Smooth muscle cell of the brain vasculature (primary cell): ENCODE measurements at places on chromosomes 4 and X.

GRCh38 chrX:11180571-11180970 lies 69.4 kb downstream of the HCCS start:
- no peak for DNase-seq

- no peak for DNase-seq
These were observed 192.4 kb upstream of the RASGEF1B start for GRCh38 chr4:81664079-81664478.

GRCh38 chrX:3549411-3549911 lies 164.0 kb downstream of the PRKX start:
- DNase-seq, result no peak

DNA sequence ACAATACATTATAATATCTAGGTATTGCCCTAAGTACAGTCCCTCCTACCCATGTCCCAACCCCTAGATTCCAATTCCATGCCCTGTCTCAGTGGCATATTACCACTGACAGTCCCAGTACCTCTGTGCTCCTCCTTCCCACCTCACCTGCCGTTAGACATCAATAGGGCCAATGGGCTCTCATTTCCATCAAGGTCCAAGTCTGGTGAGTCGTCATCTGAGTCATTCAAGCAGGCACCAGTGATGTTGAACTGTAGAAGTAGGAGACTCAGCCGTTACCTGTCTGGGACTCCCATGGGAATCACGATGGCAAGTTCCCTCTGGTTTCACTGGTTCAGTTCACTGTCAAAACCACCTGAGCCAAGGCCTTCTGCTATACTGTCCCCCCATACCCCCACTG lies 51.7 kb downstream of the PHF8 start:
- DNase-seq, result no peak

GRCh38 chr4:43244688-43245382 lies 352.3 kb downstream of the GRXCR1 start:
- no peak for DNase-seq

GRCh38 chr4:33425936-33426335 lies 2705.8 kb downstream of the PCDH7 start:
- no peak for DNase-seq

GRCh38 chr4:59685626-59686025 lies 1514.5 kb upstream of the ADGRL3 start:
- no peak for DNase-seq

- no peak for DNase-seq
These were observed 269.9 kb upstream of the NRK start for GRCh38 chrX:105552395-105552794.

DNA sequence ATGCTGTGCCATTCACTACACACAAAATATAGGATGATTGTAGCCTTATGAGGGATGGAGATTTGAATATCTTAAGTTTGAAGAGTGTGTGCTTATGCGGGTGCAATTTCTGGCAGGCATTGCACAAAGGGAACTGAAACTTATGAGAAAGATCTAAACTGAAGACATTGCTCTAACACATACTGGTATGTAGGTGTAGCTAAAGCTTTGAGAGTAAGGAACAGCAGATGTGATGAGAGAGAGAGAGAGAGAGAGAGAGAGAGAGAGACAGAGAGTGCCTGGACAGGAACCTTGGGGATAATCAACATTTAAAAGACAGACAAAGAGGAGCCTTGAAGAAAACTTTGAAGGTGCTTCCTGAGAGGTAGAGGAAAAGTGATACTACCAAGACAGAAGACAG lies 379.7 kb downstream of the SPRY1 start:
- DNase-seq, result no peak
